ENCODE measurements at places on chromosomes 7 and 10.

GRCh38 chr10:37856881-37857286 is 526 bp downstream of the ZNF248 start:
- DNase-seq: no peak

- no peak for DNase-seq
Observed at GRCh38 chr7:34567906-34568305, 90.1 kb upstream of the NPSR1 start.

DNA sequence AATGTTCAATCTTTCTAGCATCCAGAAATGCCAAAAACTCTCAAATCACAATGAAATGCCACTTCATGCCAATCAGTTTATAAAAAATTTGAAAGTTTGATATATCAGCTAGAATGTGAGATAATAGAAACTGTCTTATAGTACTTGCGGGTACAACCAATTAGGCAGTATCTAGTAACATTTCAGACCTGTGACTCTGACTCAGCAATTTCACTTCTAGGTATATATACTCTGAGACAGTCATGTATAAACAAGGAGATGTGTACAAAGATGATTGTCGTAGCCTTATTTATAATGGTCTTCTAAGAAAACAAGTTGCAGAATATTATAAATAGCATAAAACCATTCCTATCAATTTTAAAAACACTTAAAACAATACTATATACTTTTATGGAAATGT is 252.3 kb upstream of the PODXL start:
- DNase-seq: no peak

- DNase-seq: no peak
Observed at GRCh38 chr10:111146025-111146640, 69.3 kb downstream of the ADRA2A start.

DNA sequence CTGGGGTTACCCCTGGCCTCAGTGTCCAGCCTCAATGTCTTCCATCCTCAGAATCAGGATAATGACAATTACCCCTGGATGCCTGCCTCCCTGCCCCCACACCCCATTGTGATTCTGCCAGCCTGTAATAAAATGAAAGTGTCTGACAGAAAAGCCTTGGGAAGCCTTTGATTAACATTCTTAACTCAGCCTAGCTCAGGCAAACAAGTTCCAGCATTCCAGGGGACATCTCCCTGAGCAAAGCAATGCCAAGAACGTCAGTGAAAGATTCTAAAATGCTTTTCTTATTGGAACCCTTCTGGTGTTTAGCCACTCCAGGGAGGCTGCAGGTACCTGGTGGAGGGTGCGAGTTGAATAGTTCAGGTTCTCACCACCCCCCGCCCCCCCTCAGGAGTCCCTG is 18.7 kb downstream of the AFAP1L2 start:
- no peak for DNase-seq
